ENCODE measurements at places on chromosomes 11 and 22.

DNA sequence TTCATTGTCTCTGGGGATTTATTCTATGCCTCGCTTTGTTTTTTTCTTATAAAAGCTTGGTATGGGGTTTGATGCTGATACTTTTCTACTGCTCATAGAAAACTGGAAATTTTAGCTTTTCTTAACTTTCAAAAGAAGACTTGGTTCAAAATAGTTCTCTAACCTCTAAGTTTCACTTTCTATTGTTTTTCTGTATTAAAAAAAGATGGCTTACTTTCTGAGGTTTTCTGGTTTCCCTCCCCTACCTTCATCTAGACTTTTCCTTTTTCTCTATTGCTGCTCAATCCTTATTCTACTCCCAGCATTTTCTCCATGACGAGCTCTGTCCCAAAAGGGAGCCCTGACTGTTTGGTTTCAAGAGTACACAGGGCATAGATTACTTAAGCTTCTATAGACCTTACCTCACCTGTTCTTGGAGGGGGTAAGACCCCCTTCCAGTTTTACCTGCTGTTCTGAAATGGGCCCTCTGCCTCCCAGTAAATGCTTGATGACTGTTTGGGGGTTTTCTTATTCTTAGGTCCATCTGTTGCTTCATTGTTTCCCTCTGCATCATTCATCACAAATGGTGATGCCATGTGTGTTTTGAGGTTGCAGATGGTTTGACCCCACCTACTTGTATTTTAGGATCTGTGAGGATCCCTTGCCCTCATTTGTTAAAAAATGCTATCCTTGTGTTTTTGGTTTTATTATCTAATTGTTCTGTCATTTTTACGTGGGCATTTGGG, 29.5 kb downstream of the DNHD1 start:
- no peak for DNase-seq

GRCh38 chr11:86740628-86741483, 59.5 kb upstream of the PRSS23 start:
- DNase-seq, result no peak

GRCh38 chr22:46577368-46578249, 40.2 kb upstream of the CELSR1 start:
- DNase-seq, result no peak

DNA sequence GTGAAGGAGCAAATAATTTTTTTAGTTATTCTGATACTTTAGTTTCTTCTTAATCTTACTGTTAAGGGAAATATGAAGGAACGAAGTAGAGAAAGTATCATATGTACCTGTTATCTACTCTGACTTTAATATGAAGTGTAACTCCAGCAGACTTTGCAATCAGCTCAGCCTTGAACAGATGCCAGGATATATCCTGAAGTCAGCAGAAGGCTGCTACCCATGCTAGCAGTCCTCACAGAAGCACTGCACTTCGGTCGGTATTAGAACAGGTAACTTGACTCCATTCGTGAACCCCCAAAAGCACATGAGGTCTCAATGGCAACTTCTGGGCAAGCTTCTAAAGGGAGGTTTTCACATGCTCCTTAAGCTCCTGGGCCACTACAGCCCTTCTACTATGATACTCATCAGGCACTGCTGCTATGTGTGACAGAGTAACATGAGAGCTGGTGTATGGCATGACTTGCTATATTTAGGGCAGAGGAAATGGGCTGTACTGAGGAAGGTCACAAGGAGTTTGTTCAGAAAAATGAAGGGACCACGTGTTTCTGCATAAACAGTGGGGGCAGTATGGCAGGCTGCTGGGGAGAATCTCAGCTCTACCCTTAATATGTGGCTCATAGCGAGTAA, 344.1 kb downstream of the SOX6 start:
- no peak for DNase-seq

DNA sequence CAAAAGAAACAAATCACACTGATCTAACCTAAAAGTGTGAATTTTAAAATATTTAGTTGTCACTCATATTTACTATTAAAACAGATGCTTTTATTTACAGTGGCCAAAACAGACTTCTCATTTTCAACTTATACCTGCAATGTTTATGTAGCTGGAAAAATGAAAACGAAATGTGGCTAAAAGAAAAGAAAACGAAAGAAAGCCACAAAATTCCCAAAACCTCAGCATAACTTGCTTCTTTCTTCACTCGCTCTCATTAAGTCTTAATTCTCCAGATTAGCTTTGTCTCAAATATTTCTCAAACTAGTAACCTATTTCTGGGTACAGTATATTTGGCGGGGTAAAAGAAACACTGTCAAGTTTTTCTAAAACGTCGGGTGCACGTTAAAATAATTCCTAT, 693 bp downstream of the CSTF3 start:
- DNase-seq, result no peak

DNA sequence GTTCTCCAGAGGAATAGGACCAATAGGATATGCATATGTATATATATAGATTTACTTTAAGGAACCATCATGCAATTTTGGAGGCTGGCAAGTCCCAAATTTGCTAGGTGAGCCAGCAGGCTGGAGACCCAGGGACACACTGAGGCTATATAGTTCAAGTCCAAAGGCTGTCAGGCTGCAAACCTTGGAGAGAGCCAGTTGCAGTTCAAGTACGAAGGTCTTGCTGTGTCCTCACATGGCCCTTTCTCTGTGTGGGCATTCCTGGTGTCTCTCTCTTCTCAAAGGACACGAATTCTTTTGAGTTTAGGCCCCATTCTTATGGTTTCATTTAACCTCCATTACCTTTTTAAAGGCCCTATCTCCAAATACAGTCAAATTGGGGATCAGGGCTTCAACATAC, 134.4 kb upstream of the SORL1-AS1 start:
- DNase-seq, result no peak

GRCh38 chr11:74468936-74469335, 1.6 kb upstream of the KCNE3 start:
- no peak for DNase-seq

DNA sequence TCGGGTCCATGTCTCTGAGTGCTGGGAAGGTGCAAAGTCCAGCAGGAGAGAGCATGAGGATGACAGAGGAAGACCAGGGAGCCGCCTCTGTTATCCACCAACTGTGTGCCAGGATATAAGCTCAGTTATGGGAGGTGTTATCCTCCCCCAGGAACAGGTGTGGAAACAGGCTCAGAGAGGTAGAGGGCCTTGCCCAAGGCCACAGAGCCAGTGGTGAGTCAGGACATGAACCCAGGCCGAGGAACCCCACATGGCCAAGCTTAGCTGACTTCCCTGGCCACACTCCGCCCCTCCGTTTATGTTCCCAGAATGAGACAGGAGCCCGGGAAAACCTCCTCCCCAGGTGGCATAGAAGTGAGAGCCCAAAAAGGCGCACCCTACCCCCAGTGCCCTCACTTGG, 50.3 kb downstream of the ISX start:
- no peak for DNase-seq

GRCh38 chr11:46279126-46280099, 2.0 kb downstream of the CREB3L1 start:
- DNase-seq, result no peak

DNA sequence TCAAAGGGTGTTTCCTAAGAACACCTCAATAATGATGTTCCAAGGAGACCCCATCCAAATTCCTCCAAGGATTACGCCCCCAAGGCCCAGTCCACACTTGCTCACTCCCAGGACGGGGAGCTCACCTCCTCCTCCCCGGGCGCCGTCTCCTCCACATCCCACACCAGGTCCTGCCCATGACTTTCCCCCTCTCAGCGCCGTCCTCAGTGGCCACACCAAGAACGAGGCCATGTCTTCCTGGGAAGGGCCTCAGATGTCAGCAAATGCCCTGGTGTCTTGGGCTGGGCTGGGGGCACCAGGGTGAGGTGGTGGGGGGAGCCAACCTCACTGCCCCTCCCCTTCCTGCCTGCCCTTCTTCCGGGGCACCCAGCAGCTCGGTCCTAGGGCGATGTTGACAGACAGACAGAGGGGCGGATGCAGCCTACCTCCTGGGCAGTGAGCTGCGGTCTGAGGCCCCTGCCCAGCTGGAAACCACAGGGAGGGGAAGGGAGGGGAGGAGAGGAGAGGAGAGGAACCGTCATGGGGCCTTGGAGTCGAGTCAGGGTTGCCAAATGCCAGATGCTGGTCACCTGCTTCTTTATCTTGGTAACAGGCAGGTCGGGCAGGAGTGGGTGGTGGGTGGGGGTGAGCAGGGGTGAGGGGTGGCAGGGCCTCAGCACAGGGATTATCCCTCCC, at the start of the genes C11orf21 and TSPAN32:
TSS of gene C11orf21 (minus strand) at position 288 of the 675 bp plus-strand sequence. CDS start at position 178, 110 bp downstream.
TSS of gene TSPAN32 (plus strand) at position 383 of the 675 bp plus-strand sequence. CDS start at position 520, 137 bp downstream.
- no peak for DNase-seq

DNA sequence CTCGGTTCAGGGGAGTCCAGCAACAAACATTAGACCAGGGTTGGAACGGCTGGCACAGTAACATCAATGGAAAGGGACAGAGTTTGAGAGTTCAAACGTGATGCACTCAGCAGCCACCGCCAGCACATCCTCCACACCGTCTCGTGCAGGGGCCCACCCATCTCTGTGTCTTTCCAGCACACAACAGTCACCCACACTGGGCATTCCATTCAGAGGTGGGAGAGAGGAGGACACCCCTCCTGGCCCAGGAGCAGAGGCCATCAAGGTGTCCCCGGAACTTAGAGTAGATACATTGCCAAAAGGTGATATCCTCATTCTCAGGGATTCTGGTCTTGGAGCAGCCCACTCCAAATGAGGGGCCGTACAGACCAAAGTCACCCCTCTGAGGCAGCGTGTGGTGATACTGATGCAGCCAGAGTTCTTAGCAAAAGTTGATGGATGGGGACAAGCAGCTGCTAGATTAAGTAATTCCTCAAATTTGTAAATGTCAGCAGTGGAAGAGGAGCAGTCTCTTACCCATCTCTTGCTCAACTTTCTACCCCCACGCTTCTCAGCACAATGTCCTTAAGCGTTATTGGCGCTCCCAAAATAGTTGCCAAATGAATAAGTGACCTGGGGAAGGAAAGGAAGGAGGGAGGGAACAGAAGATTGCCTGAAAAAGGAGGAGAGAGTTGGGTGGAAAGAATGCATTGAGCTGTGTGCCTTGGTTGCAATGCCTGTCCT, 5.5 kb downstream of the SNAP29 start:
- DNase-seq, result no peak

GRCh38 chr11:119759747-119760412, 30.9 kb upstream of the NECTIN1 start:
- no peak for DNase-seq

GRCh38 chr22:49514641-49515040, 313.0 kb downstream of the BRD1 start:
- DNase-seq, result peak; percentile 37
